HAP-1 (cell line): ENCODE measurements at places on chromosomes 3 and 15.

GRCh38 chr15:70463453-70463834, 299.9 kb downstream of the UACA start:
- no peak for DNase-seq

DNA sequence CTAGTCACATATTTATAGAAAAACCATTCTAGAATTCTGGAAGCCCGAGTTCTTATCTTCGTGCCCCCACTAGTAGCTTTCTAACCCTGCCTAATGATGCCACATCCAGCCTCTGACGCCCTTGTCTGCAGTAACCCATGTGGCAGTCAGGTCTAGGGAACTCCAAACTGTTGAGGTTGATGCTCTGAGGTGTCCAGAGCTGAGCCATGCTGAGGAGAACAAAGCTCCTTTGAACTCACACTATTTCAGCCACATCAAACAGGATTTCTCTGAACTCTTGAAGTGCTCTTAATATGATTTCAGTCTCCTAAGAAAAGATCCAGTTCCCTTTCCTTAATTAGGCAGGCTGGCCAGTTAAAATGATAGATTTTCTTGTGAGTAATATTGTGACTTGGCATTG, 150.5 kb upstream of the ST8SIA2 start:
- DNase-seq: no peak

DNA sequence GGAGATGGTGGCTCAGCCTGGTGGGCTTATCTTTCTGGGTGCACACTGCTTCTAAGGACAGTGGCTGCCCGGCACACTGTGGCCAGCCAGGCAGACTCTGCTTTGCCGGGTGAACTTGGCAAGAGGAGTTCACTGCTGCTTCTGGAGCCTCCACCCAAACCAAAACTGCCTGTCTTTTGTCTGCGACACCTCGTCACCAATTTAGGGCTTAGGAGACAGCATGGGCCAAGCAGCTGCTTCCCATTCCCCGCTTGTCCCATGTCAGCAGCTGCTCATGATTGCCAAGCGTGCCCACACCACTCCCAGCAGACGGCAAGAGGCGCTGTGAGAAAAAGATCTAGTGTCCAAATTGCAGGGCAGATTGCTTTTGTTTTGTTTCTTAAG, 57.3 kb downstream of the LSM3 start:
- DNase-seq: no peak

GRCh38 chr3:46091046-46091445, 63.8 kb upstream of the XCR1 start:
- DNase-seq: no peak

- no peak for DNase-seq
Measured at GRCh38 chr3:64884536-64884935, 196.7 kb upstream of the ADAMTS9 start.

- no peak for DNase-seq
Measured at GRCh38 chr3:185631108-185631507, 45.0 kb downstream of the SENP2 start.

DNA sequence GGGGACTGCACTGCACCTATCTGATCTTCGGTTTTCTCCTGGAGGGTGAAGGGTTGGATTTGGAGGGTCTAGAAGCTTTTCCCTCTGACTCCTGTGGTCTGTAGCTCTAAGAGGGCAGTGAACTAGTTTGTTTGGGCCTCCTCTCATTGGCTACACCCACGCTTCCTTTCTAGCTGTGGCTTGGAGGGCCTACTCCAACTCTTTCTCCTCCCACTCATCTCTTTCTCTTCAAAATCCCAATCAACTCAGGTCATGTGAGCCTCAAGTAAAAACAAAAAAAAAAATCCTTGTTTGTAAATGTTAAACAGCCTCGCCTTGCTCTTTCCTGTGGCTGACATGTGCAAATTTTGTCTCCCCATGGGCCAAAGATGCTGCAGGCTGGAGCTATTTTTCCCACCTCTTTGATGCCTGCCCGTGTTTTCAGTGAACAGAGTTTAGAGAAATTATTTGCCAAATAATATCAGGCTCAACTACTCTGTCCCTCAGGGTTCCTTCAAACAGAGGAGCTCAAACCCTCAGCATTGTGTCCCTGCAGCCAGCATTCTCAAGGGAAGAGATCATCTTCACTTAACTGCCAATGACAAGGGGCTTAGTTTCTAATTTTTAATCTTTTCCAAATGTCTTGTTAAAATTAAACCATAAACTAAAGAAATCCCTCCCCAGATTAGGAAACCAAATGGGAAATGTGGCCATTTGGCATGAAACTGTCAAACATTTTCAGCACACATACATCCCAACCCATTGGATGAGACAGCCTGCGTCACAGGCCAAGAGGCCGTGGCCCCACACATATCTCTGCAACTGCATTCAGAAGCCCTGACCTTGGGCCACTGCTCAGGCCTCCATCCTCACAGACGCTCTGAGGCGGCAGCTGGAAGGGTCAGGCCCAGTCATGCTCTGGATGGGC, 114.8 kb upstream of the THBS1 start:
- DNase-seq: no peak

GRCh38 chr3:159840703-159841299, 147.8 kb upstream of the IL12A start:
- DNase-seq: no peak
